Pons (tissue), 1 donor: ENCODE measurements at places on chromosomes 7 and 10.

GRCh38 chr10:89861584-89862301, 160.4 kb downstream of the KIF20B start:
- DNase-seq, result no peak

DNA sequence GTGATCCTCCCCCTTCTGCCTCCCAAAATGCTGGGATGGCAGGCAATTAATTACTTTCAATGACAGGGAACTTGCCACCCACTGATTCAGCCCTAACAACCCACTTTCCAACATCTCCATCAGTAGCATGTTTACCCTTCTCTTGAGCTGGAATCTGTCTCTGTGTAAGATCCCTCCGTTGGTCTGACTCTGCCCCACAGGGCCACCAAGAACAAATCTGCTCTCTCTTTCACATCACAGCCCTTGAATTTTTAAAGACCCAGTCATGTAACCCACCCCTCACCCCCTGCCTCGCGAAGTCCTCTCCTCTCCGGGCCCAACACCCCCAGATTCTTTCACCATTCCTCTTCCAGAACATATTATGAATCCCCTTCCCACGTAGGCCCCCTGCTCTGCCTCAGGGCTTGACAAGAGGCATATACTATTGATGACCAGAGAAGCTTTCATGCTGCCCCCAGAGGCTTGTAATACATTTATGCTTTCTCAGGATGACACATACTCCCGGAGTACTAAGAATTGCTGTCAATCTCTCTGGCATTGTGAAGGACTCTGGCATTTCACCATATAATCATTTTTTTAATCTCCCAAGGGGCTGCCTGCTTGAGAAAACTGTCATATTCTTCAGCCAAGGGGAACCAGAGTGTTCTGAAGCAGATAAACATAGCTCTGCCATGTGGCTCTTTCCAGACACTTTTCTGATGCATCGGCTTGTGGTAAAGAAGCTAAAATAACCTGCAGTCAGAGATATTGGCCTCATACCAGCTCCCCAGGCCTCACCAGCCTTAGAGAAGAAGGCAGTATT, 179.2 kb upstream of the AUTS2 start:
- no peak for DNase-seq

DNA sequence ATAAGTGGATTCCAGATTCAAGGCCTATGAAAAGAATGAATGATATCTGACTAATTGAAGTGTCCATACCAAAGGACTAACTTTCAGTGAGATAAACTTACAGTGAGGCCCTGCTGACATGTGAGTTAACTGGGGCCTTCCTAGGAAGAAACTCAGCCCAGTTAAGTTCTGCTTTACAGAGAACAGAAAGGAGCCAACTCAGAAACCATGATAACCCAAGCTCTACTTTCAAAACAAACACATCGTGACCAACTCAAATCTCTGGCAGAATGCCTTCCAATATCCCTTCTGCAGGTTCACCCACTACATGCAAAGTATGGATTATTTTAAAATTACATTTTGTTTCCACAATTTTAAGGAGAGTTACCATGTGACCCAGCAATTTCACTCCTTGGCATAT, 75.8 kb upstream of the MRLN start:
- no peak for DNase-seq

- DNase-seq, result no peak
These were observed 67.7 kb downstream of the GPAM start for GRCh38 chr10:112115781-112116385.

DNA sequence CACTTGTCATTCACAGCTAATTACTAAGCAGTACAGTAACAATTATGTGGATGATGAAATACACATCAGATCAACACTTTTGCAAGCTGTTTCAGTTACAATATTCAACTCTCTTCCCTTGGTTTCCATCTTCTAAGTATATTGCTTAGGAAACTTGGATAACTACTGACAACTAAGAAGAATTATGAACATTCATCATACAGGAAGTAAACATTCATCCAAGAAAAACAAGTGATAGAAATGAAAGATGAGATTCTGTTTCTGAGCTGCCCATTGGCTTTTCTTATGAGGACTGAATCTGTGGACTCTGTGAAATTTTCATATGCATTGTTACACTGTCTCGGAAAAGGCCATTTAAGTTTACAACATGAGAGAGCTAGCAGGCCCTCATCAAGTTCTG, 240.2 kb downstream of the PRKG1 start:
- no peak for DNase-seq

- no peak for DNase-seq
These were observed 478.6 kb upstream of the AKR1E2 start for GRCh38 chr10:4347397-4347796.

GRCh38 chr7:103010211-103010610, 64.4 kb downstream of the FBXL13 start:
- DNase-seq, result no peak

DNA sequence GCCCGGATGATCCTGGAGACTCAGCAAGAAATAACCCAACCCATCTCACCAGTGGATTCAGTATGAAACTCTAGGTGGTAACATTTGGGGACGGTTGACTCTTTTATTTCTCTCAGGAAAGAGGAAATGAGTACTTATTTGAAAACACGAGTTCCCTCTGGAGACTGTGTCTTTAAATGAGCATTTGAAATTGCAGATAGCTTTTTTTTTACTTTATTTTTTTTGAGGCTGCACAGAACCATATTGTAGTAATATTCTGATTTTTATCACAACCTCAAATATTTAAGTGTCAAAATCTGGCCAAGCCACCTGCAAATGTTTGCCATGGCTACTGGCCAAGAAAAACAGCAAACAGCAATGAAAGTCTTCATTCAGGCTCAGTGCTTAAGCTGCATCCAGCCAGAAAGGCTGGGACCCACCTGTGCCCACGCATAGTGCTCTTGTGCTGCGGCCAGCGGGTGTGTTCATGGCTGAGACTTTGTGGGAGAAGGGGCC, 160.8 kb downstream of the CREB5 start:
- no peak for DNase-seq

DNA sequence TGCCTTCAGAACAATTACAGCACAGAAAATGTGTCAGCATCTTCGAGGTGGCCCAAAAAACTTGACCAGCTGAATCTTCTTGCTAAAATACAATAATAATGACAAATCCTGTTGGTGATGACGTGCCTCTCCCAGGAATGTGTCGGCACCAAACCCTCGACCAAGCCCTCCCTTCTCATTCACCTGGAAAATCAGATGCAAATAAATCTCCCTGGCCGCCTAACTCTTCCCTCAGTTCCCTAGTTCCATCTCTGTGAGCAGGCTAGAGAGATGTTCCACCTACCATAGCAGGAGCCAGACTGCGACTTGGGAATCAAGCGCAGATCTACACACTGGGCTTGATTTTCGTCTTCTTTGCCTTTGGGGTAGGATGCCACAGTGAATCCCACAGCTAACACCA, 4.1 kb downstream of the PRSS1 start:
- no peak for DNase-seq

- DNase-seq, result no peak
These were observed 235.6 kb upstream of the DKK1 start for GRCh38 chr10:52078397-52078937.
